Stimulated activated naive B cell treated with anti-CD40 and anti-IgM and Interleukin-4, amounts not matched to agents 10 μg/mL and 1 μg/mL and 100 μg/mL, for 72 hours (primary cell): ENCODE measurements at places on chromosomes 16 and 17.

DNA sequence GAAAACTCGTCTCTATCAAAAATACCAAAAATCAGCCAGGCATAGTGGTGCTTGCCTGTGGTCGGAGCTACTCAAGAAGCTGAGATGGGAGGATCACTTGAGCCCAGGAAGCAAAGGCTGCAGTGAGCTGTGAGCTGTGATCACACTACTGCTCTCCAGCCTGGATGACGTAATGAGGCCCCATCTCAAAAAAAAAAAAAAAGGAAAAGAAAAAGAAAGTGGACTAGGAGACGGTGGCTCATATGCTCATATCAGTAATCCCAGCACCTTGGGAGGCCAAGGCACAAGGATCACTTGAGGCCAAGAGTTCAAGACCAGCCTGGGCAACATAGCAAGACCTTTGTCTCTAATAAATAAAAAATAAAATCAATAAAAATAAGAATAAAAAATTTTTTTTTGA is 8.8 kb upstream of the SUMO2 start:
- no peaks in the 10 kb centered on the region for H3K27me3 ChIP-seq
- H3K4me1 ChIP-seq, result no peaks in the 10 kb centered on the region
- no peak overlapping the region for H3K4me3 ChIP-seq
- H3K36me3 ChIP-seq, result no peaks in the 10 kb centered on the region

DNA sequence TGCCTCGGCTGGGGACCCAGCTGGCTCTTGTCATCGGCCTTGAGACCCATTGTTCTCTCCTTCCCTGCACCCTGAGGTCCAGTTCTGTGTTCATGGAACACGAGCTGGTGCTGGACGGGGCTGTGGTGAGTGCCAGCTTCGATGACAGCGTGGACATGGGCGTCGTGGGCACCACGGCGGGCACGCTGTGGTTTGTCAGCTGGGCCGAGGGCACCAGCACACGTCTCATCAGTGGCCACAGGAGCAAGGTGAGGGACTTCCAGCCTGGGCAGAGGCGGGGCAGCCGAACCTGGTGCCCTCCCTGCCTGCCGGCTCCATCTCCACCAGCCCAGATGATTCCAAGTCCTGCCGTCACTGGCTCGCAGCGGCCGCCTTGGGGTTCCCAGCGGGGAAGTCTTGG is 5.3 kb upstream of the RHOT2 start:
- H3K36me3 ChIP-seq, result peaks cover 13% of the 10 kb centered on the region
- DNase-seq, result no peak
- no peak overlapping the region for H3K27ac ChIP-seq
- no peaks in the 10 kb centered on the region for H3K27me3 ChIP-seq
- no peak overlapping the region for H3K4me3 ChIP-seq
- H3K4me1 ChIP-seq, result peaks cover 5% of the 10 kb centered on the region

- H3K4me1 ChIP-seq, result no peaks in the 10 kb centered on the region
- H3K27ac ChIP-seq, result no peak overlapping the region
Observed at GRCh38 chr17:38466346-38467315, 38.4 kb downstream of the ARHGAP23 start.

GRCh38 chr17:7927596-7927995 is 2.1 kb downstream of the KCNAB3 start:
- H3K4me1 ChIP-seq, result peaks cover 20% of the 10 kb centered on the region
- no peak for DNase-seq
- no peaks in the 10 kb centered on the region for H3K27me3 ChIP-seq
- H3K27ac ChIP-seq, result no peak overlapping the region

DNA sequence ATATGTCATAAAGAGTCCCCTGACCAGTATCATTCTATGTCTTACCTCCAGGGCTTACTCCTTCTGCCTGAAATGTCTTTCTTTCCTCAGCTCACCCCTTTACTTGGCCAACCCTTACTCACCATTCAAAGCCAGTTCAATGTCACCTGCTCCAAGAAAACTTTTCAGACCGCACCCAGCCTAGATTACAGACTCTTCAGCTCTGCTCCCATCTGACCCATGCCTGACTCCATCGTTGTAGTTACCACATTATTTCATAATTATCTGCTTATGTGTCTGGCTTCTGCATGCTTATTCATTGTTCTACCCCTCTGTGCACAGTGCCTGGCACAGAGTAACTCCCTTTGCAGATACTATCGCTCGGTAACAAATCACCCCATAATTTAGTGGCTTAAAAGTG is 62.5 kb upstream of the TOB1 start:
- H3K27me3 ChIP-seq, result peaks cover 30% of the 10 kb centered on the region
- H3K4me3 ChIP-seq, result no peak overlapping the region
- no peaks in the 10 kb centered on the region for H3K36me3 ChIP-seq
- peaks cover 12% of the 10 kb centered on the region for H3K4me1 ChIP-seq
- DNase-seq, result no peak

DNA sequence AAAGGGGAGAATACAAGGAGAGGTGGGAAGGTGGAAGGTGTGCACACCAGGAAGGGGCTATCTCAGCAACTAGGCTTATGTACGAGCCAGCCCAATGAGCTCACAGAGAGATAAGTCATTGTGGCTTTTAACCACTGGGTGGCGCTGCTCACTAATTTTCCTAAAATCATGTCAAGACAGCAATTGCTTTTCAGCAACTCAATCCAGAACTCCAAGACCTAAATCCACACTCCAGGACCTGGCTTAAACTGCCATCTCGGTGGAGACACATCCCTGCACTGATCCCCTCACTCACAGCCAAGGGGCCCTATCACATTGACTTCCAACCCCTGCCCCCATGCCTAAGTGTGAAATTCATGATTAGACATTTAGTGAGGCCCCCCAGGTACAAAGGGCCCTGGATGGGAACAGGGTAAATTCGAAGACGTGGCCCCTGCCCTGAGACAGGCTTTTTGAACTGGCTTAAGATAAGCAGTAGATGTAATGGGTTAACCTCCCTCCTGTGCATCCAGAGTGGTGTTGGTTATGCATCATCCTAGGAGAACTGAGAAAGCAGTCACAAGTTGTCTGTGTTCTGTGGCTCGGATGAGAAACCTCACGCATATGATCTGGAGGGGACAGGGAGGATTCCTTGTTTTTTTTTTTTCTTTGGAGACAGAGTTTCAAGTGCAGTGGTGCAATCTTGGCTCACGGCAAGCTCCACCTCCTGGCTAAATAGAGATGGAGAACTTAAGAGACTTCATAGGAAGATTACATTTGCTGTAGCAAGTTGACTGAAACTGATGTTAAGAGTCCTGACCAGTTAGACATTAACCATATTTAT is 11.5 kb downstream of the CCL16 start:
- H3K4me3 ChIP-seq, result no peak overlapping the region
- H3K4me1 ChIP-seq, result peaks cover 6% of the 10 kb centered on the region
- no peak overlapping the region for H3K27ac ChIP-seq
- H3K27me3 ChIP-seq, result peaks cover 10% of the 10 kb centered on the region
- no peaks in the 10 kb centered on the region for H3K36me3 ChIP-seq

DNA sequence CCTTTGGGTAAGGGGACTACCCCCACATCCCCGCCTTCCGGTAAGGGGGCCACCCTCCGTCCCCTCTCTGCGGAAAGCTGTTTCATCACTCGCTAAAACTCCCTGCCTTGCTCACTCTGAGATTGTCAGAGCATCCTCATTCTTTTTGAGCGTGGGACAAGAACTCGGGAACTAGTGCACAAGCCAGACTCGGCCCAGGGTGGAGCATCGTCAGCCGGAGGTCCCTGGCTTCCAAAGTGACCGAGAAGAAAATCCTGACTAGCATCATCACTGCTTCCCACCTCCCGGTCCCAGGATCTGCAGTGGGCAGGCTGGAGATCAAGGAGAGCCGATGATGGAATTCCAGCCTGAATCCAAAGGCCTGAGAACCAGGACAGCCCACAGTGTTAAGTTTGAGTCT is 380.3 kb downstream of the SEC14L1 start:
- peaks cover 10% of the 10 kb centered on the region for H3K27me3 ChIP-seq
- no peak overlapping the region for H3K27ac ChIP-seq
- no peak for DNase-seq
- H3K36me3 ChIP-seq, result no peaks in the 10 kb centered on the region

- H3K4me3 ChIP-seq, result no peak overlapping the region
- H3K27ac ChIP-seq, result peak overlapping the region; percentile 52
- H3K36me3 ChIP-seq, result no peaks in the 10 kb centered on the region
- H3K4me1 ChIP-seq, result no peaks in the 10 kb centered on the region
Observed at GRCh38 chr17:79892457-79893241, 53.4 kb upstream of the CBX4 start.

- no peaks in the 10 kb centered on the region for H3K27me3 ChIP-seq
- DNase-seq, result no peak
- H3K27ac ChIP-seq, result peak overlapping the region; percentile 84
- H3K4me3 ChIP-seq, result no peak overlapping the region
- H3K36me3 ChIP-seq, result peaks cover 64% of the 10 kb centered on the region
- H3K4me1 ChIP-seq, result peaks cover 17% of the 10 kb centered on the region
Observed at GRCh38 chr17:38916771-38917170, 8.6 kb upstream of the LASP1NB start.

DNA sequence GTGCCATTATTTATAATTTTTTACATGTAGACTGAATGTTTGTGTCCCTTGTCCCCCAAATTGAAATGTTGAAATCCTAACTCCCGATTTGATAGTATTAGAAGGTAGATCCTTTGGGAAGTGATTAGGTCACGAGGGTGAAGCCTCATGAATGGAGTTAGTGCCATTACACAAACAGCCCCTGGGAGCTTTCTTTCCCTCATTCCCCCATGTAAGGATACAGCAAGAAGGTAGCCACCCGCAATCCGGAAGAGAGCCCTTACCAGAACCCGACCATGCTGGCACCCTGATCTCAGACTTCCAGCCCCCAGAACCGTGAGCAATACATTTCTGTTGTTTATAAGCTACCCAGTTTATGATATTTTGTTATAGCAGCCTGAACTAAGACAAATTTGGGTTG is 143.2 kb downstream of the NPIPB5 start:
- H3K4me1 ChIP-seq, result no peaks in the 10 kb centered on the region
- no peak overlapping the region for H3K27ac ChIP-seq
- H3K27me3 ChIP-seq, result peaks cover 31% of the 10 kb centered on the region
- H3K4me3 ChIP-seq, result no peak overlapping the region

GRCh38 chr16:81951564-81951963 is 59.7 kb downstream of the SDR42E1 start:
- no peak for DNase-seq
- no peaks in the 10 kb centered on the region for H3K4me1 ChIP-seq
- no peak overlapping the region for H3K4me3 ChIP-seq
- H3K27me3 ChIP-seq, result no peaks in the 10 kb centered on the region
- peaks cover 74% of the 10 kb centered on the region for H3K36me3 ChIP-seq
- H3K27ac ChIP-seq, result no peak overlapping the region

GRCh38 chr17:46780003-46780373 is 38.5 kb downstream of the WNT3 start:
- H3K27ac ChIP-seq, result no peak overlapping the region
- peaks cover 22% of the 10 kb centered on the region for H3K27me3 ChIP-seq
- no peak overlapping the region for H3K4me3 ChIP-seq
- DNase-seq, result no peak

GRCh38 chr16:1407753-1408152 is 6.8 kb downstream of the UNKL start:
- peak overlapping the region; percentile 87 for H3K27ac ChIP-seq
- peaks cover 14% of the 10 kb centered on the region for H3K36me3 ChIP-seq
- peaks cover 4% of the 10 kb centered on the region for H3K4me1 ChIP-seq
- H3K4me3 ChIP-seq, result peak overlapping the region; percentile 90

DNA sequence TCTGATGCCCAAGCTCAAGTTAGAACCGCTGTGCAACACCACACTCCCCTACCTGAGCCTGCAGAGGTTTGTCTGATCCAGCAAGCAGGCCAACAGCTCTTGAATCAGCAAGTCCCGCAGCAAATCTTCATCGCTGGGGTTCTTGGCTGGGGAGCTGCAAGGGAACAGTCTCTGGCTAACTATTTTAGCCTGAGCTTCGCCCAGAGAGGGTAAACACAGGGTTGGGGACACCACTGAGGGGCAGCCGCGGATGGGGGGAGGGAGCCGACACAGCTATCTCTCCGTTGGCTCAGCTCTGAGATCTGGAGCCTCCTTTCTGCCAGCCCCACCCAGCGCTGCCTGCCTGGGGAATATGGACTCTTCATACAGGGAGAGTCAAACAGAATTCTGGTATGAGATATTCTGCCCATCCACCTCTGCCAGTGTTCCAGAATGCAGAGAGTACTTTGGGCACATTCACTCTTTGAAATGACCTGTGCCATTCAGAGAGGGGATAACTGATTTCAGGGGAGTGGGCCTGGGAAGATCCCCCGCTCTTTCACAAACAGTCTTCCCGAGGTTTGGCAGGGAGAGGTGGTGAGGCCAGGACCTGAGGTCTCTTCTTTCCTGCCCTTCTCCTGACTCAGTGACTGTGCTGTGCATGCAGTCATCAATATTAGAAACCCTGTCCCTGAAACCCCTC is 7.4 kb downstream of the GIP start:
- no peaks in the 10 kb centered on the region for H3K36me3 ChIP-seq
- peaks cover 6% of the 10 kb centered on the region for H3K4me1 ChIP-seq
- DNase-seq, result no peak
- no peak overlapping the region for H3K27ac ChIP-seq

DNA sequence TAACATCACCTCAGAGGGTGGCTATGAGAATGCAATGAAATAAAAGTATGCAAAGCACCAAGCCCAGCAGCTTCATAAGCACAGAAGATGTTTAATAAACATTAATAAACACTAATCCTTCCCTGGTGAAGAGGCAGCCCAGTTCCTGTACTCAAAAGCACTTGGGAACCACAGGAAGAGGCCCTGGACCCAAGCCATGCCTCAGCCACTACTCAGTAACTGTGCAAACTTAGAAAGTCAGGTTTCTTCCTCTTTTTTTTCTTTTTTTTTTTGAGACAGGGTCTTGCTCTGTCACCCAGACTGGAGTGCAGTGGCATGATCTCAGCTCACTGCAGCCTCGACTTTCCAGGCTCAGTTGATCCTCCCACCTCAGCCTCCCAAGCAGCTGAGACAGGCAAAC is 5.3 kb downstream of the ARHGAP17 start:
- H3K27me3 ChIP-seq, result no peaks in the 10 kb centered on the region
- H3K4me1 ChIP-seq, result peaks cover 83% of the 10 kb centered on the region
- no peak for DNase-seq
- H3K36me3 ChIP-seq, result peaks cover 40% of the 10 kb centered on the region

GRCh38 chr16:35171106-35171505 is 1711.7 kb downstream of the TP53TG3F start:
- H3K27ac ChIP-seq, result no peak overlapping the region
- H3K4me3 ChIP-seq, result no peak overlapping the region
- no peaks in the 10 kb centered on the region for H3K27me3 ChIP-seq
- no peaks in the 10 kb centered on the region for H3K4me1 ChIP-seq

- no peak overlapping the region for H3K27ac ChIP-seq
- H3K4me3 ChIP-seq, result no peak overlapping the region
- H3K4me1 ChIP-seq, result no peaks in the 10 kb centered on the region
- H3K27me3 ChIP-seq, result no peaks in the 10 kb centered on the region
- no peaks in the 10 kb centered on the region for H3K36me3 ChIP-seq
Observed at GRCh38 chr17:52048137-52048898, 110.2 kb downstream of the CA10 start.
